ENCODE measurements at places on chromosomes 11 and 22. TPM values are rescaled to one million over a fixed set of nuclear protein-coding genes. Genes with fewer than 3 reads are reported as not detected.

Gene HTR3B
- not detected for total RNA-seq

Gene SLC22A9
- total RNA-seq = not detected

Gene OR5B17
- total RNA-seq = not detected

Gene CRYBB2
- not detected for total RNA-seq

Gene KCTD14
- 6.9 TPM for total RNA-seq

Gene CRYBB3
- total RNA-seq = not detected

Gene CELSR1
- total RNA-seq = 0.15 TPM

Gene P2RY2
- total RNA-seq = 0.17 TPM

Gene TEX54
- not detected for total RNA-seq

Gene KRTAP5-9
- not detected for total RNA-seq

Gene TRAF6
- 5.6 TPM for total RNA-seq

Gene SCGB1A1
- total RNA-seq = not detected

Gene APIP
- 20.8 TPM for total RNA-seq

Gene PRAME
- total RNA-seq = not detected

Gene C11orf97
- total RNA-seq = not detected

Gene CNIH2
- total RNA-seq = 0.89 TPM

Gene ZNF70
- 3.6 TPM for total RNA-seq

Gene HEPHL1
- not detected for total RNA-seq

Gene ARHGAP20
- 0.59 TPM for total RNA-seq

Gene DSCAML1
- not detected for total RNA-seq

Gene SGSM1
- total RNA-seq = not detected

Gene DDI1
- total RNA-seq = not detected

Gene ZNF214
- total RNA-seq = 0.89 TPM

Gene DCDC1
- total RNA-seq = not detected

Gene ANO1
- not detected for total RNA-seq

Gene ARHGAP42
- 3.4 TPM for total RNA-seq

Gene GVQW3
- 0.45 TPM for total RNA-seq

Gene ILK
- 201 TPM for total RNA-seq

Gene TMEM25
- 23.0 TPM for total RNA-seq

Gene ACR
- total RNA-seq = not detected

Gene LDLRAD3
- 20.7 TPM for total RNA-seq

Gene PDE3B
- 2.8 TPM for total RNA-seq

Gene TSGA10IP
- total RNA-seq = under 0.01 TPM

Gene LRRC74B
- not detected for total RNA-seq

Gene NUDT8
- total RNA-seq = 25.3 TPM

Gene SMPD1
- total RNA-seq = 53.0 TPM

Gene B3GAT1
- total RNA-seq = not detected

Gene FGF3
- not detected for total RNA-seq

Gene SYT7
- total RNA-seq = 0.67 TPM

Gene ALDH3B1
- total RNA-seq = 41.3 TPM

Gene RFPL3
- total RNA-seq = not detected

Gene CEND1
- total RNA-seq = 3.9 TPM

Gene FOLR1
- total RNA-seq = not detected

Gene SCGB1D2
- total RNA-seq = not detected

Gene ZNF280A
- 0.17 TPM for total RNA-seq

Gene MMP13
- total RNA-seq = not detected

Gene TST
- total RNA-seq = 44.3 TPM

Gene ABTB2
- total RNA-seq = 2.4 TPM

Gene C11orf42
- not detected for total RNA-seq

Gene DEFB131B
- total RNA-seq = not detected

Gene SUSD2
- total RNA-seq = 3.1 TPM

Gene PRR14L
- 8.5 TPM for total RNA-seq
